ENCODE measurements at places on chromosomes 3 and 15.
A peak's percentile ranks its signal among the peaks of the same experiment; 100 is the strongest.

GRCh38 chr3:72451841-72452240 is 396.4 kb downstream of the SHQ1 start:
- DNase-seq, result no peak

GRCh38 chr3:146496251-146496650 is 26.9 kb upstream of the PLSCR2 start:
- DNase-seq, result peak; percentile 35

DNA sequence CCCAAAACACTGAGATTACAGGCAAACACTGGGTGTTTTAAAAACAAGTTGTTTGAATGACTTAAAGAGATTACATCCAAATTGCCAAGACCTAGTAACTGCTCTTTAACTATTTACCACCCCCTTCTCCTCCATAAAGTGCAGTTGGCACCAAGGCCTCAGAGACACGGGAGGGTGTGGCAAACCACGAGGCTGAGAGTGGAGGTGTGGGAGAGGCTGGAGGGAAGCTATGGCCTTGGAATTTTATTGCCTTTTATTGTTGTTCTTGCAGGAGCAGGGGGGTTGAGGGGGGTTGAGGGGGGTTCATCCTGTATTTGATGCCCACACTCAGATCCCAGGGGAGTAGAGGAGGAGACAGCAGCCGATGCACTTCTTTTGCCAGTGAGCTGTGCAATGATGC is 75.9 kb upstream of the CTDSPL start:
- DNase-seq, result no peak

DNA sequence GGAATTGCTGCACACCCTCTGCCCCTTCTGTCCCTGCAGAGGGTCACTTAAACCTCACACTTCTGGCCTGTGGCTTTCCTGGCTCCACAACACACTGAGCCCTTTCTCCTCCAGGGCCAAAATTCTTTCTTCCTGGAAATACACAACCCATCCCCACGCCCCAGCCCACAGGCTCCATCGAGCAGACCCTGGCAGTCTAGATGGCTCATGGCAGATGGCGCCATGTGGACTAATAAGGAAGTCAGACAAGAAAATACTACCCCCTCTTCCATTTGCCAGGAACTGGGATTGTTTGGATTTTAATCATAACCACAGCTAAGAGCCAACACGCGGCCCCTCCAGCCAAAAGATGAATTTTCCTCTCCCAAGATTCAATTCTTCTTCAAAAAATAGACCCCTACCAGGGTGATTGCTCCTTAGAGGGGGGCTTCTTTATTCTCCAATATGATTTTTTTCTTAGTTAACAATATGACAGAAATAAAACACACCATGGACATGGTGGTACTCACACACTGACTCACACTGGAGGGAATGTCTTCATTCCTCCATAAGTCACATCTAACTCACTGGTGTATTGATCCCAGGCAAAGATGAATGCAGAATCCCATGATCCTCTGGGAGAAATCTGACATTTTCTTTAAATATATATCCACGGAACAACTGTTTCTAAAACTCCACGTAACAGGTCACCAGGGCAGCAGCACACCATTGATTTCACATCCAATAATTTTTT is 111.5 kb downstream of the NTRK3 start:
- no peak for DNase-seq

GRCh38 chr3:147210676-147211075 is 195.7 kb downstream of the ZIC4 start:
- no peak for DNase-seq

- DNase-seq, result peak; percentile 94
These were observed 56.3 kb downstream of the PPARG start for GRCh38 chr3:12345141-12345561.

DNA sequence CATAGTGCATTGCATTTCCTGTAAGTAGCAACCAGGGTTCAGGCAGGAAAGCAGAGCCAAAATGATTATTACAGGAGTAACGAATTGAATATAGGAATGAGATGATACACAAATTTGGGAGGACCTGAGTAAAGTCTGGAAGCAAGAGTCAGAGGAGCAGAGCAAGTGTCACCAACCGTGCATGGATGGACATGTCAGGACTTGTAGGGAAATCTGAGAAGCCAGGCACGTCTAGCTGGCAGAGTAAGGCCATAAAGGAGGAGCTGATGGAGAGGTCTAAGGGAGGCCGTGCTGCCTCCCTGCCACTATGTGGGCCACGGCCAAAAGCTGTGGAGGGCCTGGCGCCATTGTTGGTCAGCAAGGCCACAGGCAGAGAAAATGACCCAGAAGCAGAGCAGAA is 22.4 kb downstream of the GJD2 start:
- DNase-seq, result no peak

DNA sequence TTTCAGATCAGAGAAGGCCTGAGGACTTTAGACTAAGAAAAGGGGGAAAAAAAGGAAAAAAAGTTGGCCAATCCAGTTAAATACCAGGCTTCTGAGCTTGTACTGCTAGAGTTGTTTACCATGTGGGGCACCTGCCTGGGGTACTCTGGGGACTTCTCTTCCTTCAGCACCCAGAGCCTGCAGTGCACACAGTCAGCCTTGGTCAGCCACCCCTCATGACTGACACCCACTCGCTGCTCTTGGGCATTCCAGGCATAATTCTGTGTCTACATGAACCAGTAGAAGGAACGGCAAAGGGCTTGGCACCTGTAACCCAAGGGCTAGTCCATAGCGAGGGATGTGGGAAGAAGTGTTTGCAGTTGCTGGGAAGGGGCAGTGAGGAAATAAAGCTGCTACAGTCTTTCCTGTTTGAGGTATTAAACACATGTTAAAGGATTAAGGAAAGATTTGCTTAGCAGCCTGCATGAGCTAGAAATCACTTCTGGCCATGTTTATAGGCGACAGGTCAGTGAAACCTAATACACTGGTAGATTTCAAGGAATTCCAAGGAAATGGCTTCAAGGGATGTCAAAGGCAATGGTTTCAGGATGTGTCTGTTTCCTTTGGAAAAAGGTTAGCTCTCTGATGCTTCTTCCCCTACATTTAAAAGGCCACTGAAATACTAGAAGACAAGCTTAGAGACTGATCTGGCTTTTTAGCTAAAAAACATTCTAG is 232.5 kb downstream of the CHST2 start:
- peak; percentile 17 for DNase-seq

DNA sequence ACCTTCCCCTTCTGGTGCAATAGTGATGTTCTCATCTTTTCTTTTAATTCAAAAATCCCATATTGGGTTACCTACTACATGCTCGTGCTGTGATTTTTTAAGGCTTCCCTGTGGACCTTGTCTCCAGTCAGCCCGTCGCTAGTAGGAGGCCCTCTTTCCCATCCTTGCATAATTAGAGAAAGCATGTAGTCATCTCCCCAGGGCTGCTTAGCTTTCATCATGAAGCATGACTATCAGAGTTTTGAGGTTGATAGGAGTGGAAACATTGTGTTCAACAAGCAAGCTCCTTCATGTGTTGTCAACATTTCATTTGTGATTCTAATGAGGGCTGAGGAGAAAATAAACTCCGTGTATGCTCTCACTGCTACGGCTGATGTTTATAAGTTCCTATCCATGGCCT is 8.7 kb upstream of the LRTM1 start:
- DNase-seq, result peak; percentile 82

DNA sequence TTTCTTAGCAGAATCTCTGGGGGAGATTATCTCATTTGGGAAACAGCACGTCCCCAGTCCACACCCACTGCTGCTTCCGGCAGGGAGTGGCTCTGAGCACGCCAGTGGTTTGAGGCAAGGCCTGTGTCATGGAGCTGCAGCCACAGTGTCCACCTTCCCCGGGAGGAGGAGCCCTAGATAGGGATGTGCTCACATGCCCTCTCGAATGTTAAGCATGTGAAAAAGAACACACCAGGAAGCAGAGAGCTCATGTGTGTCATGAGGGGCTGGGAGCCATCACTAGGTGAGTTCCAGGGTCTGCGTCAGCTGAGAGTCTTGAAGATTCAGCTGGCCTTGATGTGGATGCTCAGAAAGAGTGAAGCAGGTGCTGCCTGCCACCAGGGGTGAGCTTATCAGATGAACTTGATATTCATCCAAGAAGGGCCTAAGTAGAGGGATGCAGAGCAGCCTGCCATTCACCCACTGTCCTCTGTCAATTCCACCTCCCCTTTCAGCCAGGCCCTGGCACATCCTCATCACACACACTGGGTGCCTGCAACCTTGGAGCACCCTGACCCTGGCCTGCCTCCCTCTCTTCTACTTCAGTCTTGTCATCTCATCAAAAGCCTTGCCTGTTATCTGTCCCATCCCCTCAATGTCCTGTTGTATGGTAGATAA is 16.3 kb downstream of the ITGA11 start:
- no peak for DNase-seq

DNA sequence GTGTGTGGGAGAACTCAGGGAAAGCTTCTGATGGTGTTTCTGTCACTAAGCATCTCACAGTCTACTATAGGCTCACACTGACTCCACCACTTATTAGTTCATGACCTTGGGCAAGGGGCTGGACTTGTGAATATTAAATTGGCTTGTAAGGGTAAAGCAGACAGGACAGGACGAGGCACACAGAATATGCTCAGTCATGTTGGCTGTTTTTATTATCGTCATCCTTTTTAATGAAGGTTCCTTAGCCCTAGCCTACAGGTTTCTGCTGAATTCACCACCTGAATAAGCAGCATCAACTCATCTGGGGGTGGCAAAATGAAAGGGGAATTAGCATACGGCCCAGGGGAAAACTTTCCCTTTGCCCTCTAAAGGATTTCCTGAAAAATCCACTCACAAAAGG is 39.6 kb upstream of the LIPC start:
- no peak for DNase-seq
